ENCODE measurements at places on chromosomes 11 and 22.

DNA sequence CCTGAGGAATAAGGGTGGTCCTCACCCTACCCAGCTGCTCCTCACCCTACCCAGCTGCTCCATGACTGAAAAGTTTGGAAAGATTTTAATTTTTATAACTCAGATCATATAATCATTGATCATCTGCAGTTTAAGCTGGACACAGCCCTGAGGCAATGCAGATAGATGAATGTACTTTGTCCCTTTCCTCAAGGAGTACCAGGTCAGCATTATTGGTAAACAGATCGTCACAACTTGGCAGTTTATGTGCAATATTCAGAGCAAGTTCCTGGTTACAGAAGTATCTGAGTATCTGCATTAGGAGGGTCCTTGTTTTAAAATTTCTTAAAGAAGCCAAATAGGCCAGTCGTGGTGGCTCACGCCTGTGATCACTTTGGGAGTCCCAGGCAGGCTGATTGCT, 3.6 kb downstream of the TNRC6B start:
- DNase-seq = peak; percentile 29

GRCh38 chr11:133021553-133021952, 510.7 kb downstream of the OPCML start:
- no peak for DNase-seq

GRCh38 chr11:7628660-7629059, 44.6 kb downstream of the CYB5R2 start:
- no peak for DNase-seq

- peak; percentile 55 for DNase-seq
Measured at GRCh38 chr22:48489551-48490499, 1337.8 kb downstream of the BRD1 start.

GRCh38 chr22:23394525-23395326, 185.4 kb downstream of the IGLL1 start:
- no peak for DNase-seq

DNA sequence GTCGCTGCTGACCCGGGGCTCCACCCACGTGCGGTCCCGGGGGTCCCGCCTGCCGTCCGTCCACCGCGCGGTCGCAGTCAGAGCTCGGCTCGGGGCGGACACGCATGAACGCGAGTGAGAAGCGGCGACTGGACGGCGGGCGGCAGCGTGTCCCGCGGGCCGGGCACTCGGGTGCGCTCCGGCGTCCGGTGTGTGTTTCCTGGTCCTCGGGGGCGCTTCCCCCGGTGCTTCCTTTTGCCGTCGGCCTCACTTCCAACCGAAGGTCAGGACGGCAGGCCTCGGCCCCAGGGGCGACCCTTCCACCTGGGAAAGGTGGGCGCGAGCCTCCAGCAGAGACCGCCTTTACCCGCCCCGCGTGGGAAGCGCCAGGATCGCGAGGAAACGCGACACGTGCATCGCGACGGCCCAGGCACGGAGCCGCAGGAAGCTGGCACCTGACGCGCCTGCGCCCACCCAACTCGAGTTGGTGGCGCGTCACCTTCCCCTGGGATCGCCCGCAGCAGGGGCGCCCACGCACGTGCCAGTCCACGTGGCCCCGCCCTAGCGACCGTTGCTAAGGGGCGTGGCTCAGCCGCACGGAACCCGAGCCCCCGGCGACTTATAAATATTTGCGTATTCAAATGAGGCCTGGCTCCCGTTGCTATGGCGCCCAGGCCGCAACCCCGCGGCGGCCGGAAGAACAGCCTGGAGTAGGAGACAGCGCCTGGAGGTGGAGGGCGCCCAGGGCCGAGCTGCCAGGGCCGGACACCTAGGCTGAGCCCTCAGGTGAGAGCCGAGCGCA, at the start of gene LRRC56:
Gene LRRC56 (plus strand): TSS at position 687 of the 781 bp plus-strand sequence. CDS start 3,158 bp downstream, outside the sequence.
- DNase-seq = peak; percentile 86

DNA sequence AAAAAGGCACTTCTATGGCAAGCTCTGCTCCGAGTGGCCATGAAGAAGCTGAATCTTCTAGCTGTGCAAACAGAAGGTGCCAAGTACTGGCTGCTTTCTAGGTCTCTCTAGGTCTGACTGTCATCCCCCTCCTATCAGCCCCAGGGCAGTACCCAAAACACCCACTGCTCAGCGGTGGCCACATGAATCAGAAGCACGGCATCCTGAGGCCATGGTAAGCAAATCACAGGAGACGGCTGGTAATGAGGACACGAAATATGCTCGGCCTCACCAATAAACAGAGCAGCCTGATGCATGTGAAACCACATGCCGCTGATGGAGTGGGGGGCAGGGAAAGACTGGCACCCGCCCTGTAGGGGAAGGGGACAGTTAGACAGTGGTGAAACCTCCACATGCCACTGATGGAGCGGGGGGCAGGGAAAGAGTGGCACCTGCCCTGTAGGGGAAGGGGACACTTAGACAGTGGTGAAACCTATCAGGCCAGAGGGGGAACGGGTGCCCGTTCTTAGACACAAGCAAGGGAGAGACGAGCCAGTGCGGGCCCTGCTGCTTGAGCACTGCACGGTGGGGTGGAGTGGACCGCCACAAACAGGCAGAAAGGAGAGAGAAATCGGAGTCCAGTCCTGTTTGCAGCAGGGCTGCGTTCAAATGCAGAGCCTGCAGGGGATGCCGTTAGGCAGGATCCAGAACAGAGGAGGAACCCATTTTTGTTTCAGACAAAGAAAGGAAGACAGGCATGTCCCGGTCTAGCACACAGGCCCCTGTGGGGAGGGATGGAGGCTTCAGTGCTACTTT, 29.9 kb upstream of the MOB2 start:
- peak; percentile 40 for DNase-seq

DNA sequence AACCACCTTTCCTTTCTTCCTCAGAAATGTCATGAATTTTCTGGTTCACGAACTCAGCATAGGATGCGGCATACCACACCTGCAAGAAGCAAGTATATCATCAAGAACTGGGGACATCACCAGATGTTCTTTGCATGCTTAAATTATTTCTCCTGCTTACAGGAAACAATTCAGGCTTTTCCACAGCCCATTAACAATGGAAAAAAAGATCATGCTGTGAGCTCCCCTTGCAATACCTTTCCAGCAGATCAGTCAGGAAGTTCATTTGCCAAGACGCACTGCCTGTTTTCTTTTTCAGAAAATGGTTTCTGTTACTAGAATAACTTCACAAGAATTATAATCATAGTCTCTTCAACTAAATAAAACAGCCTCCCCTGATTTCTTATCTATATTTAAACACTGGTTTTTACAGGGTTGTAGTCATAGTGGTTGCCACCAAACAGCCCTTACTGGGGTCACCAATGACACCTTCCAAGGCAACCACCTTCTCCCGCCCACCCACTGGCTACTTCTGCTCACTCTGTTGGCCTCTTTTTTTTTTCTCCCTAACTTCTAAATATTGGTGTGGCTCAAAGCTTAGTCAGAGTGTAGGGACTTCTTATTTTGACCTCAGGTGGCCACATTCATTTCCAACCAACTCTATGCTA, 42.3 kb upstream of the NFRKB start:
- DNase-seq = no peak

GRCh38 chr22:20552443-20553401, 45.3 kb downstream of the MED15 start:
- DNase-seq = peak; percentile 90

GRCh38 chr11:108549319-108549885, 44.2 kb downstream of the EXPH5 start:
- DNase-seq = no peak

DNA sequence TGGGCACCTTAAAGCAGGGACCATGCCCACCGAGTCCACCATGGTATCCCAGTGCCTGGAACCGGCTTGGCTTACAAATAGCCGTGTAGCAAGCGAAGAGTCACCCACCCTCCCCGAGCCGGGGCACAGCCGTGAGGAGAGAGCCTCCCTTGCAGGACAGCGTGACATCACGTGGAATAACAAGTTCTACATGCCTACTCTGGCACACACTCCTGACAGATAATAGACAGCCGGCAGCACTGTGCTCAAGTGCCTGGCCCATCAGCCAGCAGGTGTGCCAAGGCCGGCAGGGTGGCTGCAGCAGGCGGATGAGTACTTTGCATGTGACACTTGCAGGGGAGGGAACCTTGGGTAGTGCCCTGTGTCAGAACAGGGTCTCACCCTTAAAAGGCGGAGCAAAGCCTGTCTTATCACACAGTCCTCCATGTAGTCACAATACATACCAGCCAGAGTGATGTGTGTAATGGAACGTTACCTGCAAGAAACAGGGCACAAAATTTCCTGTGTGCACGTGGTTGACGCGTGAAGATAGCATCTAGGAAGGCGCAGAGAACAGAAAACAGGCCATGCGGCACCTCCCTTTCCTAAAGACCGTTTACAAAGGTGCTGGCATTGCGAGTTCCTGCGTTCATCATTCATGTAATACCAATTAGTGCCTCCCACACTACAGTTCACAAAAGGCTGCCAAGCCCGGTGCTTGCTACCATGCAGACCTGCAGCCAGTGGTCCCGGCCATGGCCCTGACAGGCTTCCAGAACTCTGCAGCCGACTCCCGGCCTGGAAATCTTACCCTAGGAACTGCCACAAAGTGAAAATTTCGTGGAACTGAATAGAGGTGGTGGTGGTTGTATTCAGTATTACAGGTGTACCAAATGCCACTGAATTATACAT, 16.4 kb downstream of the TOM1 start:
- DNase-seq = no peak

- peak; percentile 89 for DNase-seq
Measured at GRCh38 chr11:11416917-11417316, 63.9 kb upstream of the CSNK2A3 start.

- DNase-seq = no peak
Measured at GRCh38 chr11:2540992-2541680, 96.3 kb downstream of the KCNQ1 start.

DNA sequence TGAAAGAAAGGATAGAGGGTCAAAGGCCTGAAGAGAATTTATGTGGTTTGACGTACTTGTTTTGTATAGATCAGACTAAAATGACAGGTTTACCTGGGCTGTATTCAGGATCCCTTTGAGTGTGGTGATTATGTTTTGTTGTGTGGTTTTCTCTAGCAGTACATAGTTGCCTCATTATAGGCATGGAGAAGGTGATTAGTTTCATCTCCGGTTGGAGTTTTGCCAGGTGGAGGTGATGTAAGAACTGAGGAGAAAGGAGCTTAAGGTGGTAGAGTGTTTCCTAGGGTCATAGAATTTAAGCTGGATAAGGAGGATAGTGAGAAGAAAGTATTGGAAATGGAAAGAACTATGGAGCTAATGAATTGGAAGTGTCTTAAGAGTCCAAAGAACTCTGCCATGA, 229.0 kb downstream of the TMEM135 start:
- no peak for DNase-seq

GRCh38 chr11:73537969-73538368, 59.9 kb downstream of the FAM168A start:
- DNase-seq = no peak

DNA sequence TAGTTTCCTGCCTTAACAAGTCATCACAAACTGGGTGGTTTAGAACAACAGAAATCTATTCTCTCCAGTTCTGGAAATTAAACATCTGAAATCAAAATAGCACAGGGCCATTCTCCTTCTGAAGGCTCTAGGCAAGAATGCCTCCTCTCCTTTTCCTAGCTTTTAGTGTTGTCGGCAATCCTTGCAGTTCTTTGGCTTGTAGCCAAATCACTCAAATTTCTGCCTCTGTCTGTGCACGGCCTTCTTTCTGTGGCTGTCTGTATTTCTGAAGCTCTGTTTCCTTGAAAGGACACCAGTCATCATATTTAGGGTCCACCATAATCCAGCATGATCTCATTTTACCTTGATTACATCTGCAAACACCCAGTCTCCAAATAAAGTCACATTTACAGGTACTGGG, 795.5 kb downstream of the METTL15 start:
- DNase-seq = no peak

DNA sequence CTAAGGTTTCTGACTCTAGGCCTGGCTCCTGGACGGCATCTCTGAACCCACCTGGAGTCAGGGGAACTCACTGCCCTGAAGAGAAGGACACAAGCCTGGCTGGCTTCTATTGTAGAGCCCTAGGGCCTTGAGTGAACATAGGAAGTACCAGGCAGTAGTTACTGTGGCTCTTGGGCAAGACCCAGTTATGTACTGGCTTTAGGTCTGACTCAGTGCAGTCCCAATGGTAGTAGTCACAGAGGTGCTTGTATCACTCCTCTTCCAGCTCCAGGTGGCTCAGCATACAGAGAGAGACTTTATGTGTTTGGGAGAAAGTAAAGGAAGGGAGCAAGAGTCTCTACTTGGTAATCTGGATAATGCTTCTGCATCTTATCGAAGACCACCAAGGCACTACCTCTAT, 13.9 kb upstream of the PAK1 start:
- DNase-seq = no peak

GRCh38 chr22:32661737-32662586, 139.5 kb upstream of the TIMP3 start:
- peak; percentile 80 for DNase-seq

- DNase-seq = peak; percentile 38
Measured at GRCh38 chr11:128135451-128135850, 451.9 kb downstream of the ETS1 start.

- DNase-seq = no peak
Measured at GRCh38 chr11:75632962-75633361, 35.9 kb downstream of the MAP6 start.

DNA sequence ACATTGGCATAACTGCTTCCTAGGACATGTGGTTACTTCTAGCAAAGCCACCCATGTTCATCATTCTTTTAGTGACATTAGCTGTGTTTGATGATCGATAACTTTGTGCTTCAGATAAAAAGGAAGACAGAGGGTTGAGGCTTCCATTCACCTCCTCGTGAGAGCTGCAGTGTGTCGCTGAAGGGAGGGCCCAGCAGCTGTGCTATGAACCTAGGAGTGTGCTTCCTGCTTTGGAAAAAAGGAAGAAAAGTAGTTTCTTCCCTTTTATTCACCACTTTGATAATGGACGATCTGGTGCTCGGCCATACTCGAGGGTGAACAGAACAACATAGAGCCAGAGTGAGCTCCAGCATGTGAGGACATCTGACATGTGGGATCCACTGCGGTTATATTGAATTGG, 6.1 kb upstream of the RFPL2 start:
- no peak for DNase-seq

All from GM23248 (cell line).